ENCODE measurements at places on chromosomes 6 and 20.

DNA sequence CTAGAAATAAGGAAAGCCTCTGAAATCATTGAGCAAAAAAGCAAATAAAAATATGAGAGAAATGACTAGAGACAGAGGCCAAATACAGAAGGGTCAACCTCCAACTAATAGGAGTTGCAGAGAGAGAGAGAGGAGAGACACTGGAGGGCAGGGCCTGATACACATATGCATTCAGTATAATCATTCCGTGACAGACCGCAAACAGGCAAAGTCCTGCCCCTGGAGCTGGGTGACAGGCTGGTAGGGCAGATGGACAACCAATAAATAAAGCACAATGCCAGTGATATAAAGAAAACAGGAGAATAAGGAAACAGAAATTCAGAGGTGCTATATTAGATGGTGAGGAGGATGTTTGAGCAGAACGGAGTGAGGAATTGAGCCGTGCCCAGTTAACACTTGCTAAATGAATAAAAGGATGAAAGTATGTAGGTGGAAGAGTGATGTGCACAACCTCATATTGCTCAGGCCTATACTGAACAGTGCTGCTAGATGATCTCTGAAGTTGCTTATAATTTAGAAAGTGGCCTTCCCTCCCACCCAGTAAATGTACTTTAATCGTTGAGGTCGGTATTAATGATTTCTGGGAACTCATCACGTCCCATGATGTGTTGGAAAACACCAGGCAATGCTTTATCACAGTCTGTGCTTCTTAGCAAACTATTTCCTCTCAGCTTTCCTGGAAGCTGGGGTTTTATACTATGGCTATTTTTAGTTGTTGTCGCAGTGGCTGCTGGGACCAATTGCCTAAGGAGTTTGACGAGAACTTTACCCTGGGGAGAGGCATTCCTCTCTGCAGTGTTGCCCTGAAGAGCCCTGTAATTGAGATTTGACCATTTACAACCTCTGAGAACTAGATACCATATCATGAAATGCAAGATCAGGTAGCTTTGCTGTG, 37.6 kb upstream of the CLIC5 start:
- DNase-seq, result no peak

DNA sequence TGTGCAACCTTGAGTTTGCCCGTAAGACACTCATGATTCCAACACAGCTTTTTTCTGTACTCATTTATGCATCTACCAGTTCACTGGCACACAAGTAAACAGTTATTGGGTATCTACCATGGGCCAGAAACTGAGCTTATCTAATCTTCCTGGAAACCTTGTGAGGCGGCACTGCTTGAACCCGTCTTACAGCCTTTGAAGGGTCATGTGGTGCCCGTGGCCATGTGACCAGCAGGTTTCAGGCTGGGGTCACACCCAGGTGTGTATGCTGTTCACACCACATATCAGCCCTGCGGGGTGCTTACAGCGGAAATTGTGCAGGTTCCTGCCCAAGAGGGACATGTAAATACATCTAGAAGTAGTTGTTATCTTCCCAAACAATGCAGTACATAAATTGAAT, 6.1 kb downstream of the THBD start:
- DNase-seq, result no peak

- DNase-seq, result no peak
Observed at GRCh38 chr6:108676555-108676954, 115.8 kb downstream of the FOXO3 start.

DNA sequence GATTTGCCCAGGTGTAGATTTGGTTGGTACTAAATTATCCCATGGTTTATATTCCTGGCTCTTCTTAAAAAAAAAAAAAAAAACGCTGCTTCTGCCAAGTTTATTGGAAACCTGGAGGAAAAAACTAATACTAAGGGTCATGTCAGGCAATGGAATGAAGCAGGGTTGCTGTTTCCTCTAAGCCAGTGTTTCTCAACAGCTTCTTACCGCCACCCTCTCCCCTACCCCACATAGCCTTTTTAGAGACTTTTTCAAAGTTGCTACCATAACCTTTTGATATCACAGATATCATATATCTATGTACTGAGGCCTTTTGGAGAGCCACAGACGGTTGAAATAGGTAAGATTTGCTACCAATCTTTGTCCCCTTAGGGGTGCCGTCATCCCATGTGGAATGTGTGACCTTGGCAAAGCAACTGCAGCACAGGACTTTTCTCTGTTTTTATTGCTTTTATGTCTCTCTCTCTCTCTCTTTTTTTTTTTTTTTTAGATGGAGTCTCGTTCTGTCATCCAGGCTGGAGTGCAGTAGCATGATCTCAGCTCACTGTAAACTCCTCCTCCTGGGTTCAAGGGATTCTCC, 35.0 kb downstream of the SYTL3 start:
- DNase-seq, result no peak

GRCh38 chr20:54435015-54435414, 40.4 kb upstream of the DOK5 start:
- no peak for DNase-seq
